Endodermal cell (in vitro differentiated cells): ENCODE measurements at places on chromosomes 2 and 18. TPM values are rescaled to one million over a fixed set of nuclear protein-coding genes. Genes with fewer than 3 reads are reported as not detected.

Gene NUP35
- 13.6 to 27.8 TPM (median 27.8 TPM) in 3 replicates for total RNA-seq

Gene SLC23A3
- total RNA-seq = 0.46 to 0.65 TPM in 2 of 3 replicates, not detected in the other

Gene EFHD1
- total RNA-seq = 10.8 to 16.2 TPM (median 12.5 TPM) in 3 replicates

Gene KLHL41
- not detected in 2 replicates for total RNA-seq

Gene TCF7L1
- 69.4 to 90.6 TPM (median 71.9 TPM) in 3 replicates for total RNA-seq

Gene CD8B
- not detected in 3 replicates for total RNA-seq

Gene SEMA4C
- total RNA-seq = 56.7 to 86.7 TPM (median 82.5 TPM) in 3 replicates

Gene BOLL
- not detected in 2 replicates for total RNA-seq

Gene BIN1
- total RNA-seq = 37.4 and 41.7 TPM in 2 replicates

Gene SH3BP4
- 44.6 and 53.4 TPM in 2 replicates for total RNA-seq

Gene COL4A3
- 1.4 to 2.0 TPM (median 1.7 TPM) in 3 replicates for total RNA-seq

Gene TMEM178A
- 7.4 to 12.5 TPM (median 8.8 TPM) in 3 replicates for total RNA-seq

Gene GDF7
- total RNA-seq = 0.09 TPM in 2 replicates

Gene AFF3
- total RNA-seq = 0.42 to 0.62 TPM (median 0.57 TPM) in 3 replicates

Gene DSC1
- not detected in 3 replicates for total RNA-seq

Gene CYP27C1
- 3.6 and 4.4 TPM in 2 replicates for total RNA-seq

Gene CFAP53
- total RNA-seq = 0.32 and 0.37 TPM in 2 replicates

Gene GALNT5
- total RNA-seq = 0.11 to 0.17 TPM in 2 of 3 replicates, not detected in the other

Gene INHA
- total RNA-seq = 0.95 to 12.5 TPM (median 1.5 TPM) in 3 replicates

Gene PLEK
- not detected in 2 replicates for total RNA-seq

Gene RNF152
- total RNA-seq = 110 to 131 TPM (median 119 TPM) in 3 replicates

Gene CD8B2
- not detected in 2 replicates for total RNA-seq

Gene HOXD10
- 0.94 TPM in 1 of 3 replicates, not detected in the others for total RNA-seq

Gene GPAT2
- 0.09 to 0.21 TPM in 2 of 3 replicates, not detected in the other for total RNA-seq

Gene PUM2
- total RNA-seq = 114 TPM in 2 replicates

Gene REG3G
- total RNA-seq = not detected in 3 replicates

Gene PAX8
- total RNA-seq = 0.09 TPM in 1 of 2 replicates, not detected in the other

Gene EDAR
- total RNA-seq = not detected in 2 replicates

Gene WDR43
- total RNA-seq = 38.3 to 66.5 TPM (median 64.3 TPM) in 3 replicates

Gene DNAH6
- 1.1 and 1.6 TPM in 2 replicates for total RNA-seq

Gene CCBE1
- 2.9 and 4.2 TPM in 2 replicates for total RNA-seq

Gene PJVK
- 4.5 to 5.5 TPM (median 4.7 TPM) in 3 replicates for total RNA-seq

Gene ZNF396
- 5.4 and 5.6 TPM in 2 replicates for total RNA-seq

Gene FBXO36
- total RNA-seq = 5.2 and 6.7 TPM in 2 replicates

Gene OTOS
- total RNA-seq = not detected in 3 replicates

Gene OSR1
- total RNA-seq = 0.17 to 0.59 TPM in 2 of 3 replicates, not detected in the other

Gene RFX8
- not detected in 2 replicates for total RNA-seq
